ENCODE measurements at places on chromosomes 12 and 14.
A peak's percentile ranks its signal among the peaks of the same experiment; 100 is the strongest.

DNA sequence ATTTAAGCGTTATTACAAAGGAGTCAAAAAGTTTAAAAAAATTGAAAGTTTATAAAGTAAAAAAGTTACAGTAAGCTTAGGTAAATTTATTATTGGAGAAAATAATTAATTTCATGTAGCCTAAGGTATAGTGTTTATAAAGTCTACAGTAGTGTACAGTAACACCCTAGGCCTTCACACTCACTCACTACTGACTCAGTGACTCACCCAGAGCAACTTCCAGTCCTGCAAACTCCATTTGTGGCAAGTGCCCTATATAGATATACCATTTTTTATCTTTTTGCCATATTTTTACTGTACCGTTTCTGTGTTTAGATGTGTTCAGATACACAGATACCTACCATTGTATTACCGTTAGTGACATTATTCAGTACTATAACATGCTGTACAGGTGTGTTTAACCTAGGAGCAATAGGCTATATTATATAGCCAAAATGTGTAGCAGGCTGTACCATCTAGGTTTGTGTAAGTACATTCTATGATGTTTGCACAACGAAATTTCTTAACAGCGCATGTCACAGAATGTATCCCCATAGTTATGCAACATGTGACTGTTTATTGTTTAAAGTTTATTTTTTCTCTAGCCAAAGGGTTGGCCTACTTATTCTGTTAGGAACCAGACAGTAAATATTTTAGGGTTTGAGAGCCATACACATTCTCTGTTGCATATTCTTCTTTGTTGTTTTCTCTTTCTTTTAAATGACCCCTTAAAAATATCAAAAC is 155.5 kb downstream of the PCNX1 start:
- DNase-seq, result no peak

DNA sequence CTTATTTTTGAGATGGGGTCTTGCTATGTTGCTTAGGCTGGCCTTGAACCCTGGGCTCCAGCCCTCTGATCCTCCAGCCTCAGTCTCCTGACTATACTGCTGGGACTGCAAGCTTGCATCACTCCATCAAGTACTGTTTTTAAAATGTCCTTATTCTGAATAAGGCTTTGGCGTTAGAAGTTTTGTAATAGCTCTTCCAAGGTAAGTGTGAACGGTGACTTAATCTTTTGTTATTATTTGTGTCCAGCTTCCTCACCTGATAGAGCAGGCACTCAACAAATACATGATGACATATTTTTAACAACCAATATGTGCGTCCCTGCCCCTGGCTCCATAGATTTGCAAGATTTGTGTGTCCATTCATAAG is 1.4 kb downstream of the C1RL start:
- DNase-seq, result no peak

GRCh38 chr12:128811806-128812205 is 12.0 kb downstream of the SLC15A4 start:
- DNase-seq, result no peak

GRCh38 chr14:72888636-72889201 is 5.2 kb downstream of the DPF3 start:
- no peak for DNase-seq

DNA sequence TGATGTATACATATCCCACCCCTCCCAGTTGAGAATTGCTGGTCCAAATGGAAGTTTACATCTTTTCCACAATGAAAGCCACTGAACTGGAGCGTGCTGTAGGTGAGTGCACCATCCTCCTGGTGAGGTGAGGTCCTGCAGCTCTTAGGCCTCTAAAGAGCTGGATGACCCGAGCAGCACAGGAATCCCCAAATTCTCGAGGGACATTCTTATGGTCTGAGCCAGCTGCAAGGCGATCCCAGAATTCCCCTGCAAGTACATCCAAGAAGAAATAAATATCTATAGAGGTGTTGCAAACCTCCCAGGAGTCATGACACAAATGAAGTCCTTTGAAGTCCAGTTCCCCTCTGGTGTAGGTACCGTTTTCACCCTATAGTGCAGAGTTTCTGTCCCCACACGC is 24.0 kb downstream of the TMEM132C start:
- no peak for DNase-seq

DNA sequence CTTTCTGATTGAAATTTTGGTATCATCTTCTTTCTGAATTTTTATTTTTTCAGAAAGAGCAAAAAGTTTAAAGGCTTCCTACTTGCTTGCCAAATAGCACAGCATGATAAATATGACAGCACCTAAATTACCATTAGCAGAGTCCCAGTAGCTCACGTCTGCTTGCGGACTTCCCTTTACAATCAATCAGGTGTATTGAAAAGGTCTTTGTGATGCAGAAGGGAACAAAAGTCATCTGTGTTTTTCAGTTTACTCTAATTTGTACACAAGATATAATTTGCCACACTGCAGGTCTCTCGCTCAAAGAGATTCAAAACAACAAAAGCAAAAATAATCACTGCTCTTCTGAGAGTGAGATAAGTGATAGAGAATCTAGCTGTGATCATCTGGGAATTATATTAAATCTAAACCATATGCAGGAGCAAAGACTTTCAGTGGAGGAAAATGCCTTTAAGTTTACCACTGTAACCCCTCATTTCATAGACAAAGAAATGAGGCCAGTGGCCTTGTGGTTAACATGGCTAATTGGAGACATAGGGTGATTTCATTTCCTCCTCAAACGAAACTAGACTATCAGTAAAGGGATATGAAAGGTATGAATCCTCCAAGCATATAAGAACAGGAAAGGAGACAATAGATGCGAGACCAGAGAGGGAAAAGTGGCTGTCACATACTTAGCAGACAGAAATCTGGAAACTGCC is 240.8 kb upstream of the TMPO start:
- DNase-seq, result no peak

DNA sequence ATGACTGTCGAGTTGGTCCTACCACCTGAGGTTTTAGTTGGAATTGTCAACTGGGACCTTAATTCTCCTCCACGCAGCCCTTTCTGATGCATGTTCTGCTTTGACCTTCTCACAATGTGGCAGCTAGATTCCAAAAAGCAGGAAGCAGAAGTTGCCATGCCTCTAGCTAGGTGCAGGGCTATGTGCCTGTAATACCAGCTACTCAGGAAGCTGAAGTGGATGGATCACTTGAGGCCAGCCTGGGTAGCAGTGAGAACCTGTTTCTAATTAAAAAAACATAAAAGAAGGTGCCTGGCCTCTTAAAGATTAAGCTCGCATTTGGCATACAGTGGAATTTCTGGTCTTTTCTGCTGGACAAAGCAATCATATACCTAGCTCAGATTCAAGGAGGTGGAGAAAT is 77.1 kb downstream of the FGD4 start:
- no peak for DNase-seq

- DNase-seq, result no peak
These were observed 277.1 kb downstream of the CPNE8 start for GRCh38 chr12:38628288-38628687.

GRCh38 chr14:59161561-59162175 is 26.8 kb upstream of the DAAM1 start:
- no peak for DNase-seq

- no peak for DNase-seq
These were observed 39.2 kb downstream of the CDK17 start for GRCh38 chr12:96361074-96361473.

DNA sequence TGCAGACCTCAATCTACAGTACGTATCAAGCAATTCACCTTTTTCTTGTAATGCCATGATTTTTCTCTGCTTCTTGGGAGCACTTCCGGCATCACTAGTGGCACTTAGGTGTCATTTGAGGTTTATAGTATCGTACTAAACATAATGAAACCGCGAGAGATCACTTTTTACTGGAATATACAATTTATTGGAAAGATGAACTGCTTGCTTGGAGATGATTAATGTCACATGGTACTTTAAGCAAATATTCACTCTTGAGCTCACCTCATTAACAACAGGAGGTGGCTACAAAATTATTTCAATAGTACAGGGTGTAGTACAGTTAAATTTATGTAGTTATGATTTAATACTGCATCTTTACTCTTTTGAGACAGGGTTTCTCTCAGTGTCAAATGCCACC is 11.5 kb downstream of the FUT8 start:
- DNase-seq, result no peak

DNA sequence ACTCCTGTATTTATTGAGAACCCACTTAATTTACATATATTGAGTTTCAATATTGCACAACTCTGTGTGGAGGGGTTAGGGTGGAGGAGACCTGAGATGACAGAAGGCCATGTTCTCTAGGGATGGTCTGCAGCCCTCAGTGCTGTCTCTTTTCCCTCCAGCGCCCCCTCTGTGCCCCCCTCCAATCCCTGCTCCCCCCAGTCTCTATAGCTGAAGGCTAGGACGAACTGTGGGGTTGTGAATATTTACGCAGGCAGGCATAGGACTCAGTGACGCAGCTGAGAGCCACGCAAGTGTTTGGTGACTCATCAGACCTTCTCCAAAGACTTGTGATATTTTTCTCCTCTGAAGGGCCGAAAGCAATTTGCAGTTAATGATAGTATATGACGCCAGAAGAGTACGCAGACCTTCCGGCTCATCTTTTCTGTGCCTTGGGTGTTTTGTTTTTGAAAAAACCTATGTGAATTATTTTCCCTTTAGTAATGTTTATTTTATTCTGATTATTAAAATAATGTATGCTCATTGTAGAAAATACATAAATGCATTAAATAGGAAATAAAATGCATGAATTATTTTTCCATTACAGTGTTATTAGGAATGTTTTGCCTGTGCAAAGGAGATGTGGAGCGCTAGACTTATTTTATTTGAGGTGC is 85.3 kb downstream of the SLC25A47 start:
- DNase-seq, result peak; percentile 71

DNA sequence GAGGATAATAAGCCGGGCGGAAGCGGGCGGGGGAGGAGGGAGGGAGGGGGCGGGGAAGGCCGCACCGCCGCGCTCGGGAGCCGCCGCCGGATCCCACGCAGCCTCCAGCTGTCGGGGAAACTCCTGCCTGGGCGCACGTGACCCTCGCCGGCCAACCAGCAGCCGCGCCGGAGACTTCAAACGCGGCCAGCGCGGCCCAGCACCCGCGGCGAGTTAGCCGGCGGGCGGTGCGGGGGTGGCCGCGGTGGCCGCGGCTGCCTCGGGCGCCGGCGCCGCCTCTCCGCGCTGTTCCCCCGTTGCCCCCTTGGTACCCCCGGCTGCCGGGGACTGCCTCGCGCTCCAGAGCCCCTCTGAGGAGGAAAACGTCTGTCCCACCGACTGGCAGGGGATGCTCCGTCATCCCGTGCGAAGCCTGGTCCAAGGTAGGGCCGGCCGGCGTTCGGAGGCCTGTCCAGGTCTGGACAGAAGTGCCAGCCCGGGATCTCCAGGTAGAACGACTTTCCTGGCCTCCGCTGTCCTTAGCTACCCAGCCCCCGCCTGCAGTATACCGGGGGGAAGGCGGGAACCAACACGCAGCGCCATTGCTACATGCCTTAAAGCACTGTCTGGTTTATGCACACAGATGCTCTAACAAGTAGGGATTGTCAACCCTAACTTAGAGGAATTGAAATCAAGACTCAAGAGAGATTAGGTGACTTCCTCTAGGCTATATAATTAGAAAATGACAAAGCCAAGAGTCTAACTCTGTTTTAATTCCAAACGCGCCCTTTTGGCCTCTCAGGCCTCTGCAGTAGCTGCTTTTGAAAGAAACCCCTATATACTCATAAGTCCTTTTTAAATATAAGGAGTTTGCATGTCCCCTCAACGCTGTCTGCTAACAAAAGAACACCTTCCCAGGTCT is at the start of gene YAF2:
Gene YAF2, minus strand, starts transcription at position 9 of the 901 bp plus-strand sequence. CDS start 68 bp downstream, outside the sequence.
- peak; percentile 79 for DNase-seq

- DNase-seq, result no peak
These were observed 36.3 kb downstream of the RPS29 start for GRCh38 chr14:49549881-49550280.

DNA sequence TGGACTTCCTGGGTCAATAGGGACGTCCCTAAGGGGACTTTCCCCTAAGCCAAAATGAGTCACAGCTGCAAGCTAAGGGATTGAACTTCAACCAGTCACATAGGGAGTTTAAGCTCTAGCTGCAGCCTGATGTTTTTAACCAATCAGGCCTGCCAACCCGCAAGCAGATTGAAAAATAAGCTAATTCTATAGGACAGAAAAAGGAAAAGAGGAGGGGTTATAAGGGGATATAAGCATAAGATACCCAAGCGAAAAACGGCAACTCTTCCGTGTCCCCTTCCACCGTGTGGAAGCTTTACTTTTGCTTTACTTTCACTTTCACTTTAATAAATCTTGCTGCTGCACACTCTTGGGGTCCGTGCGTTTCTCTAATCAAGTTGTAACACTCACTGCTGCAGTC is 24.4 kb downstream of the ATP23 start:
- no peak for DNase-seq

- DNase-seq, result no peak
These were observed 11.9 kb upstream of the ATF7 start for GRCh38 chr12:53638057-53638456.

GRCh38 chr14:104388011-104388521 is 191.5 kb upstream of the C14orf180 start:
- no peak for DNase-seq

DNA sequence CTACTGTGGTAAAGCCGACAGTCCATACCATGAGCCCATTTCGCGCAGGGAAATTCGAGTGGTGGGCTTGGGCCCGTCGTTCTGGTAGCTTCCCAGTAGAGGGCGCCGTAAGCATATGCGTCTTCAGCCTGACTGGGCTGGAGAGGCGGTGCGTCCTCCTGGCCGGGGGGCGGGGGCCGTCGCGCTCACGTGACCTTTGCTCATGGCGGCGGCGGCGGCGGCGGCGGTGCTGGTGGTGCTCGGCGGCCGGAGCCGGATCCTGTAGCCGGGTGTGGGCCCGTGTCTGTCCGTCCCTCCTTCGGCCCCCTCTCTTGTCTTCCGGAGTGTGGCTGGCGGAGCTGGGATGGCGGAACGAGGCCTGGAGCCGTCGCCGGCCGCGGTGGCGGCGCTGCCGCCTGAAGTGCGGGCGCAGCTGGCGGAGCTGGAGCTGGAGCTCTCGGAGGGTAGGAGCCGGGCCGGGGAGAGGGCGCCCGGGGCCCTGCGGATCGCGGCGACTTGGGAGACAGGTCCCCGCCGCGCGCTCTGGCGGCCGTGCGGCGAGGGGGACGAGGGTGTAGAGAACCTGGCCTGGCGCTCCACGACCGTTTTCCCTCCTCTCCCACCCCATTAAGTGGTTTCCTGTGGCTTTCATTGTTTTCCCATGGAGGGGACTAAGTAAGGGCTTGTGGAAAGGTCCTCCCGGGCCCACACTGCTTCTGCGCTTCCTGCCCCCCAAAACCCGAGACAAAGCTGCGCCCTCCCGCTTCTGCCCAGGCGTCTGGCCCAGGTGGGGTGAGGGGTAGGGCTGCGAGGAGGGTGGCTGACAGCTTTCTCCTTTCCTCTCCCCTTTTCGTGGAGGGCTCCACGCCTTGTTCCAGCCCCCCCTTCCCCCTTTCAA is at the start of gene DIP2B:
Gene DIP2B, plus strand, starts transcription at position 188 of the 877 bp plus-strand sequence. Its CDS starts 156 bp downstream, at position 344.
- DNase-seq, result peak; percentile 97

DNA sequence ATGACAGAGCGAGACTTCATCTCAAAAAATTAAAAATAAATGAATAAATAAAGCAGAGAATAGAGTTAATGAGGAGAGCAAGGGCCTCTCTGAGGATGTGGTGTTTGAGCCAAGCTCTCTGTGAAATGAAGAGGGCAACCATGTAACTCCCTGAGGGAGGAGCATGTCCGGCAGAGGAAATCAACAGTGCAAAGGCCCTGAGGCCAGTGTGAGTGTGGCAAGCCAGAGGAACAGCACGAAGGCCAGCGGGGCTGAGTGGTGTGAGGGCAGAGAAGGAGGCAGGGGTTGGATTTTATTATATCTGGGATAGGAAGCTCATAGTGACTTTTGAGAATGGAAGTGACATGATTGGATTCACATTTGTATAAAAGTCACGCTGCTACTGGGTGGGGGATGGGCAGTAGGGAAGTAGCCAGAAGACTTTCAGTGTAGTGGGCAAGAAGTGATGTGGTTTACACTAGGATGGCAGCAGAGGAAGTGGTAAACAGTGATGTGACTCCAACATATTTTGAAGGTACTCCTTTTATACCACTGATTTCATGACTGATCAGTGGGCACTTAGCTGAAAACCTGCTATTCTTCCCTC is 10.3 kb upstream of the LRP1-AS start:
- peak; percentile 23 for DNase-seq

Data from CD8-positive, alpha-beta T cell (primary cell).